ENCODE measurements at places on chromosomes 7 and 10.

DNA sequence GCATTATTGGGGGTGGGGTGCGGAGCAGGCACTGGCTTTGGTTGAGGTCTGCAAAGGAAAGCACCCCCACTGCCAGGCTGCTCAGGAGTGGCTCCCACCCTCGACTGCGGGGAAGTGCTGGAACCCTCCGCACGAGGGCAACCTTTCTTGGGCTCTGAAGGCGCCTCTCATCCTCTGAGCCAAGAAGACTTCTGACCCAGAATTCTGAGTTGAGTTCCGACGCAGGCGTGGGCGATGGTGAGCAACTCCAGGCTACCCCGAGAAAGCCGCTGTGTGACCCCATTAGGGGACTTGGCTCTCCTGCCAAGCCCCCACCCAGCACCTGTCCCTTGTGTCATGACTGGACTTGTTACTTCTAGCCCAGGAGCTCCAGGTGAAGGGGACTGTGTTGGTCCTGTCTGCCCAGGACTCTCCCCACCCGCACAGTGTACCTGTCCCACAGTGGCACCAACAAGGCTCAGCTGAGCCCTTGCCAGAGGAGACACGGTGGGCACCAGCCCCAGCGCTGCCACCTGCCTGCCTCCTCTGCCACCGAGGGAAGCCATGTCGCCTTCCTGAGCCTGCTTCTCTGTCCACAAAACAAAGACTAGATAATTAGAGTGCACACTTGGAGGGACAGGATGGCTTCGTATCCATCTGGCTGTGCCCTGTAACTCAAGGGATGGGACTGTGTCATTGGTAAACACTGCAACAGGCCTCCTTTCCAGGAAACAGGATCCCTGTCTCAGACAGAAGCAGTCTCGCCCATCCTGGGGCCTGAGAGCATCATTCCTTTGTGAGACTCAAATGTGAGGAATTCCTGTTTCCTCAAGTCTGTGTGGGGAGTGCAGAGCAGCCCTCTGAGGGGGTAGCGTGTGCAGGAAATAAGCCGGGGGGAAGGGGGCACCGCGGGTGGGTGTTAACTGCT is 128.8 kb downstream of the LHPP start:
- DNase-seq, result no peak

GRCh38 chr7:96447109-96447645 is 125.3 kb upstream of the SLC25A13 start:
- no peak for DNase-seq

DNA sequence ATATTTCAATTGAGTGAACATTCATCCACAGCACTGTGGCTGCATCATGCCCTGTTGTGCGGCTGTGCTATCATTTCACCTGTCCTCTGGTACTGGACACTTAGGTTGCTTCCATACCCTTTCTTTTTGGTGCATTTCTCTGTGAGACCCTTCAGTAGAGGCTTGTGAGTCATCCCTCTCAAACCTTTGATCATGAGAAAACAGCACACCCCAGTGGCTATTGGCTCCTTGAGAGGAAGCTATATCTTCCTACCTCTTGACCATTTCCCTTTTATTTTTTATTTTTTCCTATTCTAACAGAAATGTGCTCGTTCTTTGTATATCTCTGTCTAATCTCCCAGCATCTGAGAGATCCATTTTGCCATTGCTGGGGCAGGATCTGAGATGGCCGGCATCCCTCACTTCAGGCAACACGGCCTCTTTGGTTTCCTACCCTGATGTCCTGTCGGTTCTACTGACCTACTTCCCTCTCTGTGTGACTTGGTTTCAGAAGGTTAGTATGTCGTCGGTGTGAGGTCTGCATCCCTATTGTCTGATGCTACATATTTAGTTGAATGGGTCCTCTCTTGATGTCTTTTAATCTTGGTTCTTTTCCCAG is 23.8 kb upstream of the PIK3AP1 start:
- DNase-seq, result no peak

DNA sequence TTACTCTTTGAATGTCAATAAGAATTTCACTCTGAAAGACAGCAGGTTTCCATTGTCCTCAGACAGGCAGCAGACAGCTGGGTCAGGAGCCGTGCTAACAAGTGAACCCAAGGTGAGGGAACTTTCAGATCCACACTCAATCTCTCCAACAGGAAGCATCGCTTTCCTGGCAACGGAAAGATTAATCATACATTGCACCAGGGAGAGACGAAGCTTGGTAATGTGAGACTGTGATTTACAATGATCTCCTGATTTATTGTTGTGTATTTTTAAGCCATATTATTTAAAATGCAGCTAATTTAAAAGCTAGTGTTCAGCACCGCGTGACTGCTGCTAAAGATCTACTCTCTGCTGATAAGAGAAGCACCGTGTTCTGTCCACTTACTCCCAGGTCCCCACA is 17.5 kb upstream of the NOM1 start:
- DNase-seq, result no peak

DNA sequence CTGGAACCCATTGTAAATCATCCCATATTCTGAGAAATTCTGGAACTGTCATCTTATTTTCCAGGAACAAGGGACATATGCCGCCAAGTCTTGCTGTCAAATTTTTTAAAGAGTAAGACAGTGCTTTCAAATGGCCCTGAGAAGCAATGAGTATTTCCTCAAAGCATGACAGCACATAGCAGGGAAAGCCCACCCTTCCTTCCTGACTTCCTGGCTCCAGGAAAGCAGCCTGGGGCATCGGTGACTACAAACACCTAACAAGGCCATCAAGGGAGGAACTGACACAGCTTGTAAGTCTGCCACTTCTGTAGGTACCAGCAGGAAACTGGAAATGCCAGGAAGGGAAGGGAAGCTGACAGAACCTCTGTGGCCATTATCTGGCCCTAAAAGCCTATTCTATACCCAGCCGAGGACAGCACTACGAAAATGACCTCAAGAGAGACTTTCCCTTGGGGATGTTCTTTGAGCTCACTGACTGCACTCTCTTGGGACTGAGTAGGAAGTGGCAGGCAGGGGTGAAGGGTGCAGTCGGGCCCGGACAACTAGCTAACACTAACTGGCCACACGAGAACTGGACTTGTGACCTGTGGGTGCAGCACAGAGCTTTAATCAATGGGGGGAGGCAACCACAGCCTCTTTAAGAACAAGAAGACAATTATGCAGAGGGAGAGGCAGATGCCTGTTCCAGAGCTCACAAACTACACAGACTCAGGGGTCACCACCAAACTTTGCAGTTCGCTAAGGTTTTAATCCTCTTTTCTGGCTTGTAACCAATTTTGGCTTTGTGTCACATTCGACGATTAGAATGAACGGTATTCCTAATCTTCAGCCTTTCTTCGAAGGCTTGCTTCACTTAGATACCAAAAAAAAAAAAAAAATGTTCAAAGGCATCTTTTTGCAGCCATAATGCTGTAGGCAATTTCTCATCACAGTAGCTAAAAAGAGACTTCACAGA is 52.0 kb downstream of the GRB10 start:
- no peak for DNase-seq

- no peak for DNase-seq
Measured at GRCh38 chr7:139726485-139726869, 51.3 kb downstream of the HIPK2 start.

DNA sequence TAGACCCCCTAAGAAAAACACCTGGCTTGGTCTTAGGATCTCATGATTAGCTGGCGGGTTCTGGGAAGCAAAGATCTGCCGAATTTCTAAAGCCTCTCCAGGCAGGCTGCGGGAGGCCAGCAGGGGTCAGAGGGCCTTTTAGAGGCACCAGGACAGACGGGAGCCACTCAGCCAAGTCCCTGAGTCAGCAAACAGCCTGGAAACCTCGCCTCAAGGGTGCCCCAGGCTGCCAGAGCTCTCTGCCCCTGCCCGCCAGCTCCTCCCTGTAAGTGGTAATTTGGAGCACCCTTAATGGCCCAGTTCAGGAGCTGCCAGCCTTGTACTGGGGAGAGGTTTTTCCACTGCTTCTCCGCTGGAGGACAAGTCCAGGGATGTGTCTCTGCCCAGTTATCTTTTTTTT is 88.7 kb downstream of the HIP1 start:
- no peak for DNase-seq

All from CD8-positive, alpha-beta memory T cell (primary cell).